SK-N-MC (cell line): ENCODE measurements at places on chromosomes 2 and 18.

- DNase-seq, result no peak
Measured at GRCh38 chr2:117108741-117109267, 705.7 kb upstream of the DDX18 start.

GRCh38 chr2:173048897-173049661, 26.6 kb upstream of the MAP3K20 start:
- DNase-seq, result peak; percentile 56

DNA sequence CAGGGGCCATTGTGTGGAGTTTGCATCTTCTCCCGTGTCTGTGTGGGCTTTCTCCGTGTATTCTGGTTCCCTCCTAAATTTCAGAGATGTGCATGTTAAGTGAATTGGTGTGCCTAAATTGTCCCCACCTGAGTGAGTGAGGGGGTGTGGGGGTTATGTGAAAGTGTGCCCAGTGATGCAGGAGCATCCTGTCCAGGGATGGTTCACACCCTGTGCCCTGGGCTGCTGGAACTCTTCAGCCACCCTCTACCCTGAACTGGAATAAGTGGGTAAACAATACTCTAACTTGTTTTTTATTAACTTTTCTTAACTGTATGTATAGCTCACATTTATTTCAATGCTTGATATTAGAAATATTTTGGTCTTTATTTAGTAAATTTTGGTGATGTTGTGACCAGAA, 56.0 kb downstream of the UBE2E3 start:
- DNase-seq, result no peak

DNA sequence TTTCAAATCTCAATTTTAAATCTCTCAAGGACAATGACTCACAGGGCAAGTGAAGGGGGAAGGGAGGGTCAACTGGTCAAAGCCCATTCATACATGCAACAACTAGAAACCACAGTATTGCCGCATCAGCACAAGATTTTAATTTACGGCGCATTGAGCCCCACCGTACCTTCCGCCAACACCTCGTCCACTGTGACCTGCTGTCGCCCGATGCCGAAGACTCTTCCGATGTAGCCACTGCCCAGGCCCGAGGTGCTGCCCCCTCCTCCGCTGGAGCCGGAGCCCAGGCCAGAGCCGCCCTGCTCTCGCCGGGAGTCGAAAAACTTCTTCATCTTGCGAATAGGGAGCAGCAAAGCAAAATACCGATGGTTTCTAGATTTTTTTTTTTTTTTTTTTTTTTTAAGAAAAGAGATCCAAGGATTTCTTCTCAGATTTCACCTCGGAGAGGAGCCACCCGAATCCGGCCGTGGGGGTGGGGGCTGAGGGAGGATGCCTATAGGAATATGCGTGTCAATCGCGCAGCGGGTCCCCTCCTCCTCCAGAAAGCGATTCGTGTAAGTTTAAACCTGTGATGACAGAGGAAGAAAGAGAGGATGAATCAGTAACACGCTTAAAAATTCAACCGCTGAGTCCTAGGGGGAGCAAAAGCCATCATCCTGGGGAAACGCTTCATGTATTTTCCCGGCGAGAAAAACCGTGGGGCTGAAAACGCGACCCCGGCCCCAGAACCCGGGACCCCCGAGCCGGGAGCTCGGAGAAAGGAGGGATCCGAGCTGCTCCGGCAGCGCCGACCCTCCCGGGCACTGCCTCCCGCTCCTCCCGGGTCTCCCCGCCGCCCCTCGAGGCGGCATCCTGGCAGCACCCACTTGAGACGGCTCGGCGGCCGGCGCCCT, 584 bp downstream of the AAK1 start:
- peak; percentile 26 for DNase-seq
